ENCODE measurements at places on chromosomes 5 and 9.

DNA sequence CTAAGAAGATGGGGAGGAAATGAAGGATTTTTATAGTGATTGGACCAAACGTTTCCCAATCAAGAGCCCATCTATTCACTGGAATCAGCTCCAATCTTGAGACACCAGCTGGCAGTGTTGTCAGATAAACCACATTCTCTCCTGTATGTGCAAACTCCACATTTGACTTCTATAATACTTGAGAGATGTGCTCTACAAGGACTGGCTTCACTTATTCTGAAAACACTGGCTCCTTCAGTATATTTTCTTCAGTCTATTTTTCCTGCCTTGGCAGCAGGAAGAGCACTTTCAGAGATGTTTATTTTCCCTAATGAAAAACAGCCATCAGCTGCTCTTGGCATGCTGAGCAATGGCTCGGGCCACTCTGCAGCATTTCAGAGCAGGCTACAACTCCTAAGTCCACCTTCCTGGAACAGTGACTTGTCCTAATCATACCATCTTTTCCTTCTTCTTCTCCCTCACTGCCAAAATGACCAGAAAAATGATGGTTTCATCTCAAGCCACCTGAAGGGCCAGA, 96.9 kb upstream of the FSTL4 start:
- no peak for DNase-seq

- no peak for DNase-seq
Observed at GRCh38 chr9:130290291-130291181, 25.0 kb downstream of the HMCN2 start.

DNA sequence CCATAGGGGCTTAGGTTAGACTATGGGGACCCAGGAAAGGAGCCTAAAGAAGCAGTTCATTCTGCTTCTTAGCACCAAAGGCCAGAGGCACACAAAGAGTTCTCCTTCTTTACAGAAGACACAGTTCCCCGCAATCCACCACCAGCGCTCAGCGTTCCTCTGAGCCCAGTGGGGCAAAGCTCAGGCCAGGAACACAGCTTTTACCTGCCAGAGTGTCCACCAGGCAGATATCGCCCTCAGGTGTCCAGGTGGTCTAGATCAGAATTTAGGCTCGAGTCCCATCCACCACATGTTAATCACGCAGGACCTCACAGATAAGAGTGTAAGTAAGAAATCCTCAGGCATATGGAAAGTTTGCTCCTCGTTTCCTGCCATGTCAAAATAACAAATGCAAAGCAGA, 53.0 kb downstream of the UBE2QL1 start:
- DNase-seq = no peak

DNA sequence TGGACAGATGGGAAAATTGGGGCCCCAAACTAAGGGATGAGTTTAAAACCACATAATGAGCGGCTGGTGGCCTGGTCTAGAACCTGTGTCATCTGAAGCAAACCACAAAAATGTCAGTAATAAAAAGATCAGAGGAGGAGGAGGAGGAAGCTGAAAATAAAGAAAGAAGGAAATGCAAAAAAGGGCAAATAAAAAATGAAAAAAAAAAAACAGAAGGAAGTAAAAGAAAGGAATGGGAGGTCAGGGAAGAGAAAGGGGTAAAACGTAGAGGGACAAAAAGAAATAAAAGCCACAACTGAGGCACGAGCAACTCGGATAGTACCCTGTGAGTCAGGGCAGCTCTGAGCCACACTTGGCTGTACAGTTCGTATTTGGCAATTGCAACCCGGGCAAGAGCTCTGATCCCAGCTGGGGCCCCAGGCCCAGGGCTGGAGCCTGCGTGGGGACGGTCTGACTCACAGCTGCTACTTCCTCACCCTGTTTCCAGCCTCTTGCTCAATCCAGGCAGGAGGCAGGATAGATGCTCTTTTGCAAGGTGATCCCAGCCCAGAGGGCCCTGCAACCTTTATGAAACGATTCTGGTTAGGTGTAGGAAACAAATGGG, 137.9 kb upstream of the TRIM32 start:
- DNase-seq = no peak

- DNase-seq = no peak
Observed at GRCh38 chr5:40220260-40220659, 459.5 kb upstream of the PTGER4 start.

DNA sequence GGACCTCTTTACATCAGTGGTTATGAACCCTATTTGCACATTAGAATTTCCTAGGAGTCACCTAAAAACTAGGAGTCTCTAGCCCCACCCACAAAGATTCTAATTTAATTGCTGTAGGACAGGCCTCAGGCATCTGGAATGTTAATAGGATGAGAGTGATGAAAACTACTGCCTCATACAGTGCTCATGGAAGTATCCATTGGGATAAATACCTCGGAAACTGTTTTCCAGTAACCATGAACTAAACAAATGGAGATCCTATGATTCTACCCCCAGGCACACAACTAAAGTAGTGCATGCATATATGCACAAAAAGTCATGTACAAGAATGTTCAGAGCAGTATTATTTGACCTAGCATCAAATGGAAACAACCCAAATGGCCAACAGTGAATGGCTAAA, 286.3 kb downstream of the DNAH5 start:
- no peak for DNase-seq

- DNase-seq = no peak
Observed at GRCh38 chr9:127711226-127711701, 4.2 kb downstream of the PTRH1 start.

DNA sequence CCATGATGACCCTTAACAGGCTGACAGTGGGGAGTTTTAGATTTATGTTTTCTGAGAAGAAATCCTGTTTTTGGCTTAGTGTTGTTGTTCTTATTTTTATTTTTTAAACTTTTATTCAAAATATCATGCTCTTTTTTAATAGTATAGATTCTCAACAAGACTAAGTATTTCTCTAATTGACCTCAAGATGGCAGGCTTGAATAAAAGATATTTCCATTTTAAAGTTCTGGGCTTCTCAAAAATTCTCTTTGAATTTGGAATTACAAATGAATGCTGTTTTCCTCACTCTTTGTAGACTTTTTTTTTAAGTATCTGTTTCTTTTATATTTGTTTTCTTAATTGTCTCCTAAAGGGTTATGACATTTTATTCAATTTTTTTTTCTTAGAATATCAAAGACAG, 50.0 kb upstream of the SH3GL2 start:
- no peak for DNase-seq

DNA sequence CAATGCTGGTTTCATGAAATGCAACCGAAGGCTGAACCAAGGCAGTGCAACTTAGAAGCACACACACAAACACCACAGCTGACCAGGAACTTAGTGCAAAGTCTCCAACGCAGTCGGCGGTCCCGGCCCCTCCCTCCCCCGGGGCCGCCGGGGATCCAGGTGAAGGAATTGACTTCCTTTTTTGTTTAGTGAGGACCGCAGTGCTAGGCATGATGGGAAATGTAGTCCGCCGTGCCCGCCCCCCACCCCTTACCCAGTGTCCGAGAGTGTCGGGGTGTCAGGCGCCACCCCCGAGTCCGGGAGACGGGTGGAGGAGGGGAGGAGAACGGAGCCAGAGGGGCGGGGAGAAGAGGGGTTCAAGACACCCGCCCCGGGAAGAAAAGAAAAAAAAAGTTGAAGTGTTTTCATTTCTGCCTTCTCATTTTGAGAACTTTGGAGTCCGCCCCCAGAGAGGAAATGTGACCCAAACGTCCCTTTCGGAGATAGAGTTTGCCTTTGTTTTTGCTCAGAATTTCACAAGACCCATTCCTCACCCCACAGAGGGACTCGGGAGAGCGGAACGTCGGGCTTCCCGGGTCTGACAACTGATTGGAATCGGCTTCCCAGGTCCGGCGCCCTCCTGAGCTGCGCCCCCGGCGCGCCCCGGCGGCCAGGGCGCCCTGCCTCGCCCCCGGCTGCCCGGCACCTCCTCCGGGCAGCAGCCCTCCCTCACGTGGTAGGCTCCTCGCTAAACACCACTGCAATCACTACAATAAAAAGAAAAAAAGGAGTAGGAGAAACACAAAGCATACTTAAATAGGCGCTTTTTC, 2.0 kb downstream of the IER5L start:
- DNase-seq = peak; percentile 57

- DNase-seq = no peak
Observed at GRCh38 chr5:67142816-67143215, 53.8 kb downstream of the CD180 start.

DNA sequence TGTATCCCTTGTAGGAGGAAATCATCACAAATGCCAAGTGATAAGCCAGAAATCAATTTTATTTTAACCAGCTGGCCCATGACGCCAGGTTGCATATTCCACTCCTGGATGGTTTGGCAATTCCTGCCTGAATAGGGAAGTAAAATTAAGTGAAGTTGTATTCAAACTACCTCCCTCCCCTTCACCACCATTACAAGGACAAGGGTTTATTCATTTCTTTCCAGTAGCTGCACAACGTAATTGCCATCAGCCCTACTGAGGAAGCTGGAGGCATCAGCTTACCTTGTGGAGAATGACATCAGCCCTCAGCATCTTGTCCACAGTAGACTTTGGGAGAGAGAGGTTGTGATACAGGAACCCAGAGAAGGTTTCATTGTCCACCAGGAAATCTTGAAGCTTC, 66.6 kb downstream of the ABCA1 start:
- DNase-seq = no peak

- no peak for DNase-seq
Observed at GRCh38 chr9:21777701-21778100, 24.7 kb upstream of the MTAP start.

DNA sequence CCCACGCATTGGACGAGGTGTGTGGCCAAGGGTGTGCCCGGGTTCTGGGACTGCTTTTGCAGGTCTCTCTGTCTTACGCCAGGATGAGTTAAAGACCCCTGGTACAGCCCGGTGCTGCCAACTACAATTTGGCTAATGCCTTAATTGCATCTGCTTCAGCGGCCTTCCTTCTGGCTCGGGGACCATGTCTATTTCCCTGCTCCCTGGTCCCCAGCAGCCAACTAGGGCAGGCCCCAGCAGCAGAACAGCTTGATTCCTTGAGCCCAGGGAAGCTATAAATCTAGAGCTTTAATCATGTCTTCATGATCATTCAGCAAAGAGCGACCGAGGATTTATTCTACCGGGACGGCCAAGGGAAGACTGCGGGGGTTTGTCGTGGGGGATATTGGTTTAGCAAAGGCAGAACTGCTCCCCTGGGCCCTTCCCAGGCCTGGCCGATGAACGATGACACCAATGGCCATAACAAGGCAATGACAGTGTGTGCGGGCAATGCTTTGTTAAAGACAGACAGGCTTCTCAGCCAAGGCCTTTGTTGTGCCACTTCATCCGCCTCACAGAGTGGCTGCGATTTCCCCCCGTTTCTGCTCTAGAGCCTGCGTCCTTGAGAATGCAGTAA, 51.4 kb downstream of the CFAP77 start:
- DNase-seq = no peak

- peak; percentile 55 for DNase-seq
Observed at GRCh38 chr5:75053304-75054133, 1.2 kb upstream of the GCNT4 start.

- DNase-seq = no peak
Observed at GRCh38 chr9:105957830-105958229, 263.5 kb downstream of the TMEM38B start.

DNA sequence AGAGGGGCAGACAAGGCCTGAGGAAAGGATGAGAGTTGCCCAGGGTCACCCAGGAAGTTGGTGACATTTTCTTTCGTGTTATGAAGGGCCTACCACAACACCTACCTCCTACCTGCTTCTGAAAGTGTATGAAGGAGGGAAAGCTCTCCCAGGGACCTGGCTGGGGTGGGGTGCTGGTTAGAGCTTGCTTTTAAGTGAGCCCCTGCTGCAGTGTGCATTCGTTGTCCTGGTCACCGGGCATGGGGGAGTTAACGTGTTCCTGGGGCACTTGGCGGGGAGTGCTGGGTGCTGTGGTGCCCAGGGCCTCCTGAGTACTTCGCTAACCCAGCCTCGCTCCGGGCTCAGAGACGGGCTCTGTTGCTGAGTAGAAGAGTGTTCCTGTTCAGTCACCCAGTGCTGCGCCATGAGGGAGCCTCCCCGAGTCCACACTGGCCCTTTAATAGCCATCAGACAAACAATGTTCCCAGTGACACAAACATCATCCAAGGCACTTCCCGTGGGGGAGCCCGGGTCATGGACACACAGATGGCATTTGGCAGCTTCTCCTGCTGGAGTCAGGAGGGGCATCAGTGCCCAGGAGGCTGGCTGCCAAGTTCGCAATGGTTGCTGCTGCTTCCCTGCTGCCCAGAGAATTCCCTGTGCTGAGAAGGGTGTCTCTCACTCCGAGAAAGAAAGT, 85.7 kb downstream of the AMBP start:
- DNase-seq = no peak

DNA sequence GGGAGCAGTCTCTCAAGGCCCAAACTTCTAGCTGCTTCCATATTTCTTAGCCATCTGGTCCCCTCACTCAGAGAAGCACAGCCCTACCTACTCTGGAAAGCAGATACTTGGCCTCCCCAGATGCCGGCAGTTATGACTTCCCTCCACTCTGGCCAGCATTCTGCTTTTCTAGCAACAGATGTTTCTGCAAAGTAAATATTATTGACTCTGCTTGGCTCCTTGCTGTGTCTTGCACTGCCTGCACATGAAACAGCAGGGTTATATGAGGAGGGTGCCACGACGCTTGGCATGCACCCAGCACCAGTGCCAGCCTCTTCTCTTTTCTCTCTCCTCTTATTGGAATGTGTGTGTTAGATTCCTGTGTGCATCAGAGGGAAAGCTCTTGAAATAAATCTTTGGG, 99.7 kb downstream of the ARHGAP26 start:
- DNase-seq = no peak

DNA sequence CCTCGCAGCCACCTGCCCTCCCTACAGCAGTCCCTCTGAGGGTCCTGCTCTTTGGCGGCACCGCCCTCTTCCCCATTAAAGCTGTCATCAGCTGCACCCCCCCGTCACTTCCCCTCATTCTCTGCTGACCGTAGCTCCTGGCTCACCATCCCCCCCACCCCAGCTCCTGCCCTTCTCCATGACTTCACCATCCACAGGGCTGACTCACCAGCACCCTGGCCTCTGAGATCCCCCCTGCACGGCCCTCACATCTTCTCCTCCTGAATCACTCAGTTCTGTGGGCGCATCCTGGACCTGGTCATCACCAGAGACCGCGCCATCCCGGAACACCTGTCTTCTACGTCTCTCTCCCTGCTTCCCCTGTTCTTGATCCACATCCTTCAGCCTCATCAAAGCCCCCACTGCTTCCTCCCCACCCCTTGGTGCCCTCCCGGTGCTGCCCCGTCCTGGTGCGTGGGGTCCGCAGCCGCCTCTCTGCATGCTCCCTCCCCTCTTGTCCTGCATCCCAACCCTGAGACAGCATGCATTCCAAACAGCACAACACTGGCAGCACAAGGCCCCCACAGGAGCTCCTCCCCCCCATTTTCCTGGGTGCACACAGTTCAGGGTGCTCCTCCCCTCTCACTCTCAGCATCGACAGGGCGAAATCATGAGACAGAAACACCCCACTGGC, 12.9 kb downstream of the FLT4 start:
- DNase-seq = no peak

DNA sequence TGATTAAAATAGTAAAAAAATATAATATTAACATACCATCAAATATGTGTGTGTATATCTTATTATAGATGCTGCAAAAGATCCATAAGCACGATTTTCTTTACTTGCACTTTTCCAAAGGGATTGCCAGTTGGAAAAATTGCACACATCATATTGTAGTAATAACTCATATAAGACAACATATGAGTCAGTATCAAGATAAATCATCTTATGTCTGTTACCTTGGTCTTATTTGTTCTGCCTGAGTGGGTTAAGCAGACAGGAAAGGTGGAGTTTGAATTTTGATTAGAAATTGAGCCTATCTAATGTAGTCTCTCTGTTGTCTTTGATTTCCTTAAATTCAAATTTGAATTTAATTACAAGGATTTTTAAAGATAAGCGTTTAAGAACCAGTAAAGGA, 24.6 kb downstream of the LYSMD3 start:
- DNase-seq = no peak

GRCh38 chr9:36204906-36205547, 14.3 kb downstream of the CLTA start:
- DNase-seq = no peak
